ENCODE measurements at places on chromosomes 13 and 19.

- no peak for DNase-seq
Observed at GRCh38 chr13:21071015-21071414, 9.6 kb upstream of the LATS2 start.

GRCh38 chr19:18972301-18972811 lies 31.3 kb upstream of the HOMER3 start:
- DNase-seq, result no peak

DNA sequence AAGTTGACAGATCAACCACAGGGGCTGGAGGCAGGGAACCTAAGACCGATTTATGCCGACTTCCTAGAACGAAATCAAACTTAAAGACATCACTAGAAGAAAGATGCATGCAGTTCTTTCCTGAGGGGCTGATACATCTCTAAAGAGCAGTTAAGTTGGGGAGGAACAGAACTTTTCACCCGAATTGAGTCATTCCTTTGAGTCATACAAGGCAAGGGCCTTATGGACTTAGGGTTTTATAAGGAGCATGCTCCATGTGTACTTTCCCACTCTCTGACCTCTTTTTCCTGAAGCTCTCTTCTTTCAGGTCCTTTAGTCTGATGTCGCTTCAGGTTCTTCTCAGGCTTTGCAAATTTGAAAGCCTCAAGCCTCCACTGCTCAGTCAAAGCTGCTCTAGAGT lies 7.9 kb upstream of the FBXL3 start:
- DNase-seq, result no peak

DNA sequence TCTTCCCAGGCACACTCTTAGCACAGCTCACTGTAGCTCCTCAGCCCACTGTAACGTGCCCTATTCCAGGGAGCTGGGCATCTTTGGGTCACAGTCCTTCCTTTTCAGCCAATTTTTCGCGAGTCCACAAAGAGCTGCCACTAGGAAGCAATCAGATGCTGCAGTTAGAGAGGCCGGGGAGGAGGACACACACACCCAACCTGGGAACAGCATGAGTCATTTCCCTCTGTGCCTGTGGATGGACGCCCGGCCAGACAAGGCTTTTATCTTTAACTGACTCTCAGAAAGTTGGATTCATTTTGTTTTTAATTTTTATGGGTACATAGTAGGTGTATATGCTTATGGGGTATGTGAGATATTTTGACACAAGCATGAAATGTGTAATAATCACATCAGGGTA lies 918.6 kb downstream of the UQCRFS1 start:
- DNase-seq, result no peak

- no peak for DNase-seq
Observed at GRCh38 chr13:103607995-103608394, 541.8 kb upstream of the SLC10A2 start.

DNA sequence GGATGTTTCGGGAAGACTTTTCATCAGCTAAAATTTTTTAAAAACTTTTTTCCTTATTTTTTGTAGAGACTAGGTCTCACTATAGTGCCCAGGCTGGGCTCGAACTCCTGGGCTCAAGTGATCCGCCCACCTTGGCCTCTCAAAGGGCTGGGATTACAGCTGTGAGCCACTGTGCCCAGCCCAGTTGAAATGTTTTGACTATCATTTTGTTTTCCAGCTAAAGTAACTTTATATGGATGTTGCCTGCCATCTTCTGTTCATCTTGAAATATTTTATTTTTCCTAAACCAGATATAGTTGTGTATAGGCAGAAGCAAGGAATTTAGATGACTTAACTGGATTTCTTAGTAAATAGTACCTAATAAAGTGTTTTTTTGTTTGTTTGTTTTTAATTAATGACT lies 7.0 kb downstream of the CAB39L start:
- DNase-seq, result no peak

DNA sequence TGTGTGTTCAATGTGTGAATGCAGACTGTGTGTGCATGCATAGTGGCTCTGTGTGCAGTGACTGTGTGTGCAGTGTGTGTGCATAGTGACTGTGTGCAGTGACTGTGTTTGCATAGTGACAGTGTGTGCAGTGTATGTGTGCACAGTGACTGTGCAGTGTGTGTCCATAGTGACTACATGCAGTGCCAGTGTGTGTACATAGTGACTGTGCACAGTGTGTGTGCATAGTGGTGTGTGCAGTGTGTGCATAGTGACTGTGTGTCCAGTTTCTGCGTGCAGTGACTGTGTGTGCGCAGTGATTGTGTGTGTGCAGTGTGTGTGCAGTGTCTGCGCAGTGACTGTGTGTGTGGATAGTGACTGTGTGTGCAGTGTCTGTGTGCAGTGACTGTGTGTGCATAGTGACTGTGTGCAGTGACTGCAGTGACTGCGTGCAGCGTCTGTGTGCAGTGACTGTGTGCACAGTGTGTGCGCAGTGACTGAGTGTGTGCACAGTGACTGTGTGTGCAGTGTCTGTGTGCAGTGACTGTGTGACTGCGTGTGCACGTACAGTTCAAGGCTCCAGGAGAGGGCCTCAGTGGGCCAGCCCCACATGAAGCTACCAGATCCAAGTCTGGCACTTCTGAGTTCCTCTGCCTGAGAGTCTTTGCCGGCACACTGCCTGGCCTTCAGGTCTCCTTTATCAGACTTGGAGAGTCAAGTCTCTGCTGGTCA lies 90.3 kb downstream of the IER2 start:
- DNase-seq, result no peak

DNA sequence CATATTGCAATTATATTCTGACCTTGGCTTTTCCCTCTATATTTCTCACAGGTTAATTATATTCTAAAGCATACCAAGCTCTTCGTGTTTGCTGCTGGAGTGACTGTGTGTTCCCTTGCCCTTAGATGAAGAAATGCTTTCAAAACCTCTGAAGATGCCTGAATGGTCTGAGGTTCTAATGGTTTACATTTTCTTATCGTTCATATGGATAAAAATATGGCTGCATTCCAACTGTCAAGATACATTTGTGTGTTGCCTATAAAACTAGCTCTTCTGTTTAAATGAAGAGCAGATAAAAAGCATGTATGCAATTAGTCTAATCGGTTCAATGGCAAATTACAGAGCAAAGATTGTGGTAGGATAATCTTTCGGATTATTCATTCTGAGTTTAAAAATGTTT lies 68.4 kb upstream of the ANKRD10 start:
- DNase-seq, result no peak

DNA sequence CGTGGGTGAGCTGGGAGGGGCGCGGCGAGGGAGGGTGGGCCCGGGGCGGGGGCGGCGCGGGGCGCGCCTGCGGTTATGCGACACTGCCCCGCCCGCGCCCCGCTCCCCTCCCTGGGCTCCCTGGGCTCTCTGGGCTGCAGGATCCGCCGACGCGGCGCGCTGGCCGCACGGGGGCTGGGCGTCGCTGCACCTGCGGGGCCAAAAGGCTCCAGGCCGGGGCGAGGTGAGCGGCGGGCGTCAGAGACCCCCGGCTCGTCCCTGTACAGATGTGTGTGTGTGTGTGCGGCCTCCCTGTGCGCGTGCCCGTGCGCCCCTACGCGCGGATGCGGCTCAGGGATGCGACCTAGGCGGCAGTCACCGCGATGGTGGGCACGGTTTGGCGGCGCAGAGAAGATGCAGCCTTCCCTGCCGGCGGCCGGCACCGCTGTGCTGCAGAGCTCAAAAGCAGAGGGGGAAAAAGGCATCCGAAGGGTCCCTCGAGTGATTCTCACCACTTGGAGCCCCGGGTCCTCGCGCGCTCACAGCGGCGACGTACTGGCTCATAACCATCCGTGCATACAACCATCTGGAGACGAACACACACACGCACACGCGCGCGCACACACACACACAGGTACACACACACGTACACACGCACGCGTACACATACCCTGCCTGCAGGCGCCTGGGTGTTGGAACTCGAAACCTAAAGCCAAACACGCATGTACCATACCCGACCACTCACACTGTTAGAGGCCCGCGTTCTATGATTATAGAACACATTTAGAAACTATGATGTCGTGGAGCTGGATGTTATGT lies 709 bp downstream of the ATP8A2 start:
- no peak for DNase-seq

DNA sequence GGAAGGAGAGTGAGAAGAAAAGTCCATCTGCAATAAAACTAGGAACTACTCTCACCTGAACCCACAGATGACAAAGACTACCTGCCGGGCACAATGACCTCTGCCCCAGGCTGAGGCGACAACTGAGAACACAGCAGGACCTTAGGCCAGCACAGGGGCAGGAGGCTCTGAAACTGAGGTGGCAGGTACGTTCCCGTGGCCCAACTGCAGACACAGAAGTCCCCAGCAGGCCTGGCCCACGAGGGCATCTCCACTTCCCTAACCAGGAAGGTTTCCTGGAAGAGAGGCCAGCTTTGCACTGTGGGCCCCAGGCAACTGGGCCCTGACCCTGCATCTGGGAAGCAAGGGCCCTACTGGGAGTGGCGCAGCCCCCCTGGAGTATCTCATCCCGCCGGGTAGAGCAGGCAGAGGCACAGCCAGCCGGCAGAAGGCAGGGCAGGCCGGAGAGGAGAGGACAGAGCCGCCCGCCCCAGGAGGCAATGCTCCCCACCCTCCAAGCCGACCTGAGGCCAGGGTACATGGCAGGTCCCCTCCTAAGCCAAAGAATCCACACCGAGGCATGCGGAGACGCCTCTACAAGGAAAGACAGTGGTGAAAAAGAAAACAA lies 32.7 kb downstream of the STK24 start:
- no peak for DNase-seq

DNA sequence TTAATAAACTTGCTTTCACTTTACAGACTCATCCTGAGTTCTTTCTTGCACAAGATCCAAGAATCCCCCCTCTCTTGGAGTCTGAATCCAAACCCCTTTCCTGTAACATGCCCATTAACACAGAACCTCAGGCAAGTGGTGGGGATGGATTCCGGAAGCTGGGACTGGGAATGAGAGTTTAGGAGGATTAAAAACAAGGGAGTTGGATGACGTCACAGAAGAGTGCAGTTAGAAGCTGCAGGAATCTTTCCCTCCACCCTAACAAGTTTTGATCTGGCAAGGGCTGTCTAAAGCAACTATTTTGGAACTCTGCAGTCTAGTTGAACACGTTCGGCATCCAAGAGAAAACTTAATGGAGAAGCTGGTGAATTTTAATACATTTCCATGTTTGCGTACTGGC lies 48.2 kb upstream of the PEPD start:
- DNase-seq, result no peak

DNA sequence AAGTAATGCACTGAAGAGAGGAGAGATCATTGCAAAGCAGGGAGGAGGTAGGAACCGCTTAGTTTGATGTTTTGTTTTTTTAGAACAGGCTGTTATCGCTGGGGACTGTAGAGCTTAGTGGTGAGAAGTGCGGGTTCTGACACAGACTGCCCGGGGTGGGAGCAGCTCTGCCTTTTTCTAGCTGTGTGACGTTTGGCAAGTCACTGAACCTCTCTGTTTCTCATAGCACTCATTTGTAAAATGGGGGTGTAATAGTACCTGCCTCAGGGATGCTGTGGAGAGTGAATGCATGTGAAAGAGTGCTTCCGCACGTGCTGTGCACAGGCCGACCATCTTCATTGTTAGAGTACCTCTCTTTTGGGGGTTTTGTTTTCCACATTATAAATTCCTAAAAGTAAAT lies 19.3 kb downstream of the PRAM1 start:
- no peak for DNase-seq

- DNase-seq, result no peak
Observed at GRCh38 chr19:41355802-41356201, 2.1 kb upstream of the TGFB1 start.

- no peak for DNase-seq
Observed at GRCh38 chr19:45827459-45828093, 12.5 kb upstream of the RSPH6A start.

GRCh38 chr19:41619018-41619556 lies 7.8 kb downstream of the CEACAM4 start:
- no peak for DNase-seq

DNA sequence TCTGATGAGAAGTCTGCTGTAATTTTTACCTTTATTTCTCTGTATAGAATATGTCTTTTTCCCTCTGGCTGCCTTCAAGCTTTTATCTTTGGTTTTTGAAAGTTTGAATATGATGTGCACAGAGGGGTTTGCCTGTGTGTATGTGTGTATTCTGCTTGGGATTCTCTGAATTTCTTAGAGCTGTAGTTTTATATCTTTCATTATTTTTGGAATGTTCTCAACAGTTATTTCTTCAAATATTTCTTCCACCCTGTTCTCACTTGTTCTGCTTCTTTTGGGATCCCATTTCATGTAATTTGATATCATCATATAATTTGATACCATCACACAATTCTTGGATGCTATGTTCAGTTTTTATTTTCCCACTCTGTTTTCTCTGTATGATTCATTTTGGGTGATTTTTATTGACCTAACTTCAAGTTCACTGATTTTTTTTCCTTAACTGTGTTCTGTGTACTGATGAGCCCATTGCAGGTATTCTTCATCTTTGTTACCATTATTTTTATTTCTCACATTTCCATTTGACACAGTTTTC lies 7.5 kb downstream of the COG3 start:
- DNase-seq, result no peak

GRCh38 chr19:4722671-4723594 lies 709 bp downstream of the DPP9 start:
- no peak for DNase-seq

GRCh38 chr13:111058796-111059506 lies 56.2 kb upstream of the ARHGEF7 start:
- no peak for DNase-seq

DNA sequence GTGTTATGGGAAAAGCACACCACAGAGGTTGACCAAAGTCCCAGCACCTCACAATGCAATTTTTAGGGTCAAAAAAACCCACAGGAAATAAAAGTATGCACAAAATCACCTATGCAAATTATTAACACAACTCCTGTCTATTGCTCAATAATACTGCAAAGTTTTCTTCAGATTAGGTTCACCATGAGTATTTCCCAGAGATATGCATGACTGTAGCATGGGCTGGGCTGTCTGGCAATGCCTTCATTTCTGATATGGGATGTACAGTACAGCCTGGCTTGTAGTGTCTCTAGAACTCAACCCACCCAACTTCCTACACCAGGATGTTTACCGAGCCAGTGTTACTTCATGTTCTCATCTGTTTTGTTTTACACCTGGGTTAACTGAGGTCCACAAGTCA lies 698.7 kb upstream of the ARGLU1 start:
- no peak for DNase-seq

- no peak for DNase-seq
Observed at GRCh38 chr19:51333836-51334460, 8.0 kb downstream of the VSIG10L start.

- no peak for DNase-seq
Observed at GRCh38 chr19:10321417-10321797, 5.6 kb upstream of the FDX2 start.

GRCh38 chr13:45508776-45509175 lies 44.0 kb downstream of the COG3 start:
- DNase-seq, result no peak

GRCh38 chr19:1400281-1401137 lies 833 bp downstream of the GAMT start:
- DNase-seq, result no peak

GRCh38 chr19:15181394-15181793 lies 19.4 kb downstream of the NOTCH3 start:
- peak; percentile 50 for DNase-seq

DNA sequence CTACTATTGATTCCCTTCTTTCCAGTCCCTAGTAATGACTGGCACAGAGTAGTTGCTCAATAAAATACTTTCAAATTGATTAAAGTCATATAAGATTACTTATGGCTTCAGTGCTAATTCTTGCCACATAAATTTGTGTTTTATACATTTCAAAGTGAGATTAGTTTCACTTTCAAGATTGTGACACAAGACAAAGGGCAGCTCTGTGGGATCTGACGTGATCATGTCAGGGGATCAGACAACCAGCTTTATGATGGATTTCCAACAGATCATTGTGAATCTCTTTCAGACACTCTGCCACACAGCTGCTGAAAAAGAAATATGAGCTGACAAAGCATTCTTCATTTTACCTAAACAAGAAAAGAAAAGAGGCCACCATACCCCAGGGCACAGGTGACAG lies 73.4 kb upstream of the POMP start:
- no peak for DNase-seq

GRCh38 chr13:26882731-26883130 lies 122.1 kb upstream of the GPR12 start:
- DNase-seq, result no peak

Measured in NCI-H187 (cell line).